ENCODE measurements at places on chromosomes 13 and 19. TPM values are rescaled to one million over a fixed set of nuclear protein-coding genes. Genes with fewer than 3 reads are reported as not detected.

The ZNF582 gene
- total RNA-seq, result 1.7 TPM

The TSSK6 gene
- 2.1 TPM for total RNA-seq

The ZNF726 gene
- 20.1 TPM for total RNA-seq

The ZIC2 gene
- total RNA-seq, result 4.5 TPM

The IGSF23 gene
- not detected for total RNA-seq

The OR7C1 gene
- total RNA-seq, result 0.30 TPM

The C19orf33 gene
- total RNA-seq, result 90.9 TPM

The ADAT3 gene
- total RNA-seq, result 2.6 TPM

The CACNG8 gene
- 2.3 TPM for total RNA-seq

The LILRA5 gene
- total RNA-seq, result not detected

The NLRP4 gene
- total RNA-seq, result 0.11 TPM

The SYCN gene
- total RNA-seq, result not detected

The SIGLEC12 gene
- total RNA-seq, result not detected

The GPR12 gene
- not detected for total RNA-seq

The CAMSAP3 gene
- 0.05 TPM for total RNA-seq

The URAD gene
- total RNA-seq, result not detected

The TMEM59L gene
- total RNA-seq, result 2.0 TPM

The LRRC25 gene
- total RNA-seq, result 0.15 TPM

The CASP14 gene
- total RNA-seq, result not detected

The CKM gene
- not detected for total RNA-seq

The SERPINE3 gene
- not detected for total RNA-seq

The LATS2 gene
- total RNA-seq, result 21.6 TPM

The ZIK1 gene
- total RNA-seq, result 17.0 TPM

The TNNT1 gene
- 83.9 TPM for total RNA-seq

The PODNL1 gene
- total RNA-seq, result 0.24 TPM

The PSPN gene
- total RNA-seq, result 1.2 TPM

The C19orf38 gene
- not detected for total RNA-seq

The SCEL gene
- 0.64 TPM for total RNA-seq

Data from A375 (cell line).